Activated CD4-positive, alpha-beta T cell treated with anti-CD3 and anti-CD28 coated beads, Interleukin-2, amount 10 ng/mL, durations not matched to agents 7 days and 5 days (primary cell): ENCODE measurements at places on chromosomes 7 and 10.

GRCh38 chr10:285216-285615, 150.0 kb downstream of the ZMYND11 start:
- H3K4me3 ChIP-seq, result no peak overlapping the region
- H3K27ac ChIP-seq, result no peak overlapping the region
- no peaks in the 10 kb centered on the region for H3K27me3 ChIP-seq
- DNase-seq, result no peak
- H3K36me3 ChIP-seq, result no peaks in the 10 kb centered on the region

DNA sequence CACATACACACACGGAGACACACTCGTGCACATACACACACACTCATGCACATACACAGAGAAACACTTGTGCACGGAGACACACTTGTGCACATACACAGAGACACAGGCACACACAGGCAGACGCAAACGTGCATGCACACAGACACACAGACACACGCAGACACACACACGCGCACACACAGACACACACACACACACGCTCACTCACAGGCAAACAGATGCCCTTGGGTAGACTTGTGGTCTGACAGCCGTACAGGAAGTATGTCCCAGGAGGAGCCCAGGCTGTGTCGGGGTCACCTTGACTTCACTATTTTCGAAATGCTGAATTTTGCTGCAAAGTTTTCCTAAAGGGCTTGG, 538.0 kb downstream of the DNAJB6 start:
- H3K27me3 ChIP-seq, result no peaks in the 10 kb centered on the region
- H3K4me1 ChIP-seq, result peaks cover 23% of the 10 kb centered on the region
- DNase-seq, result peak; percentile 18
- no peaks in the 10 kb centered on the region for H3K36me3 ChIP-seq
- peak overlapping the region; percentile 65 for H3K4me3 ChIP-seq

- no peak for DNase-seq
- no peaks in the 10 kb centered on the region for H3K27me3 ChIP-seq
- no peak overlapping the region for H3K27ac ChIP-seq
- no peak overlapping the region for H3K4me3 ChIP-seq
- no peaks in the 10 kb centered on the region for H3K36me3 ChIP-seq
- H3K4me1 ChIP-seq, result no peaks in the 10 kb centered on the region
These were observed 192.6 kb downstream of the CFTR start for GRCh38 chr7:117672453-117672852.

DNA sequence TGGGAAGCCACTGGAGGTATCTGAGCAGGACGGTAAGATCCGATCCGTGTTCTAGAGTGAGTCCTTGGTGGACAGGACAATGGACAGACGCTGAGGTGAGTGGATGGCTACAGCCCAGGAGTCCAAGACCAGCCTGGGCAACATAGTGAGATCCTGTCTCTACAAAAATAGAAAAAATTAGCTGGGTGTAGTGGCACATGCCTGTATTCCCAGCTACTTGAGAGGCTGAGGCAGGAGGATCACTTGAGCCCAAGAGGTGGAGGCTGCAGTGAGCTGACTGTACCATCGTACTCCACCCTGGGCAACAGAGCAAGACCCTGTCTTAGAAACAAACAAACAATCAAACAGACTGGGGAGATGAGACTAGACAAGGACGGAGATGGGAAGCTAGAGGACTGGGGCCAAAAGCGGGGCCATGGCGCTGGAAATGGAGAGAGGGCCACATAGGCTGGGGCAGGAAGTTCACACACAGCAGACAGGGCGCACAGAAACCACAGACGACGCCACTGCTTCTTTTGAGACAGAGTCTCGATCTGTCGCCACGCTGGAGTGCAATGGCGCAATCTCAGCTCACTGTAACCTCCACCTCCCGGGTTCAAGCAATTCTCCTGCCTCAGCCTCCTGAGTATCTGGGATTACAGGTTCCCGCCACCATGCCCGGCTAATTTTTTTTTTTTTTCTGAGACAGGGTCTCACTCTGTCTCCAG, 24.7 kb downstream of the DAGLB start:
- no peak overlapping the region for H3K4me3 ChIP-seq
- peak; percentile 54 for DNase-seq
- H3K4me1 ChIP-seq, result peaks cover 19% of the 10 kb centered on the region
- H3K27ac ChIP-seq, result peak overlapping the region; percentile 65
- H3K27me3 ChIP-seq, result no peaks in the 10 kb centered on the region
- H3K36me3 ChIP-seq, result peaks cover 39% of the 10 kb centered on the region

DNA sequence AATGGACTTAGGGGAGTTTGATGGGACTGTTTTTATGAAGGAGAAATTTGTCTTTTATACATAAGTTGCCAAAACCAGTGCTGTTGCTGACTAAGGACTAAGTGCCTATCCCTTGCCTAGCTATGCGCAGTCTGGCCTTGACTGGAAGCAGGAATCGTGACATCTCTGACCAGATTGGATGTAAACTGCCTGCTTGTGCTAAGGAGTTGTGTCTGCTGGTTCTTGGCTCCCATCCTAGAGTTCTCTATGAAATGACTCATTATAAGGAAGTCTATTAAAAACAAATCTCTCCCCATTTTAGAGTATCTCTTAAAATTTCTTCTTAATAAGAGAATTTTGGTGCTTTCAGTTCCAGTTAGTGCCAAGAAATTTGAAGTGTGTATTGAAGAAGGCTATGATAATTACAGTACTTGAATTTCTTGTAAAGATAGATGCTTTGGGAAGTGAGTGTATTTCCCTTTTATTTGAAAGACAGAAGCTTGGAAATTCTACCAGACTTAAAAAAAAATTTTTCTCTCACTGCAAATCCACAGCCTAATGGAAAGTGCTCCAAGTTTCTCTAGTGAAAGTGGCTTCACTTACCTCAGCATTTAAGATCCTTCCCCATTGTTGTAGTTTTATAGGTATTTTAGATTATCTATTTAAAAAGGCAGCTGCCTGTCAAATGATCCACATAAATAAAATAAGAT, 77.6 kb downstream of the BICC1 start:
- no peaks in the 10 kb centered on the region for H3K27me3 ChIP-seq
- DNase-seq, result no peak
- H3K36me3 ChIP-seq, result no peaks in the 10 kb centered on the region
- H3K4me3 ChIP-seq, result no peak overlapping the region
- H3K27ac ChIP-seq, result no peak overlapping the region

DNA sequence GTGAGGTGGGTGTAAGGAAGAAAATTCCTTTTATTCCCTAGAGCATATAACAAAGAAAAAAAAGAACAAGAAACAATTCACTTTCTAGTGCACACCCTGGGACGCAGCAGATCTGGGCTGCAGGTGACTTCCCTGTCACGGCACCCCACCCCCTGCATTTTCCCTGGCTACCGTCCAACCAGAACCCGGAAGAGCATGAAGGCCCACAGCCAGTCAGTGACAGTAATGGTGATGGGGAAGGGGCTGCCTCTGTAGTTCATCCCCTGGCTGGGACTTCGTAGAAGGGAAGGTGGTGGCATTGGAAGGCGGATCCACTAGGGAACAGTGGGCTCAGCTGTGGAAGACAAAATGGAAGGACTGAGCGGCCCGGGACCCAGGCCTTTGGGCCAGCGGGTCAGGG, 236.7 kb downstream of the BUB3 start:
- H3K4me1 ChIP-seq, result no peaks in the 10 kb centered on the region
- H3K4me3 ChIP-seq, result no peak overlapping the region
- DNase-seq, result no peak
- H3K27me3 ChIP-seq, result no peaks in the 10 kb centered on the region
- H3K36me3 ChIP-seq, result no peaks in the 10 kb centered on the region

- H3K27me3 ChIP-seq, result no peaks in the 10 kb centered on the region
- H3K27ac ChIP-seq, result no peak overlapping the region
- H3K36me3 ChIP-seq, result no peaks in the 10 kb centered on the region
These were observed 78.1 kb upstream of the NEBL start for GRCh38 chr10:20975236-20975635.

DNA sequence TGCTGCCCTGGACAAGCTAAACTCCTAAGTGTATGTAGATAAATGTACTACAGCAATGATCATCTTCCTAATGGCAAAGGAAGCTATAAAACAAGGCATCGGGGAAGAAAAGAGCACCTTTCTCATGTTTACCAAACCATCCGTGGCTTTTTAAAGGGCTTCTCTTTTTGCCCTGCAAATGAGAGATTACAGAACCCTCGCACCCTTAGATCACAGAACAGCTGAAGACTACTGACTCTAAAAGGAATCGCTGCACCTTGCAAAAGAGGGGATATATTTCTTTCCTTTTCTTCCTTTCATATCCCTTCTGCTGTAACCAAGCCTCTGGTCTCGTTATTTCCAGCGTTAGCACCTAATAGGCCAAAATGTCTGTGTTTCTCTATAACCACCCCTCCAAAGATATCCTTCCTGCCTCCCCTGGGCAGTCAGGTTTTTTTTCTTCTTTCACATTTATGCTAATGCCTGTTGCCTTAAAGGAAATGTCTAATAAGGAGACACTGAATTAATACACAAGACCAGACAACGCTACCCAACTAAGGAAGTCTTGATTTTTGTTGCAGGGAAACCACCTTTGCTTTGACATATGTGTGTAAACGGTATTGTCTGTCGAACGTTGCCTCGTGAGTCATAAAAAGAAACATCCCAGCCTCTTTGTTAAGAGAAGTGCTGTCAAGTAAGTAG, 10.5 kb downstream of the ST8SIA6 start:
- peaks cover 9% of the 10 kb centered on the region for H3K36me3 ChIP-seq
- H3K27me3 ChIP-seq, result peaks cover 22% of the 10 kb centered on the region
- H3K4me1 ChIP-seq, result peaks cover 14% of the 10 kb centered on the region
- no peak for DNase-seq

DNA sequence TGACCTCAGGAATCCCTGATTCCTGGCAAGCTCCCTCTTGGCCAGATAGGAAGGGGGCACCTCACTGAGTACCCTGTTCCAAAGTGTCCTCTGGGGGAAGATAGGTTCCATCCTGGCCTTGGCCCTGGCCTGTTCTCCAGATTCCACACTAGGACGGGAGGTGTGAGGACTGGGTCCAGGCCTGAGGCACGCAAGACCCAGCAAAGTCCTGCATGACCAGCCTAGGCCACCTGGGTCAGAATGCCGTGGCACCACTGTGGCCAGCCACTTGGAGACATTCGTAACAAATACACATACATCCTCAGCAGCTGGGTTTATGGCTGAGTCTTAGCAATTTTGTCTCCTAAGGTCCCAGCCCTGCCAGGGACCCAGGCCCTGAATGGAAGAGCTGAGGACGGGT, 23.3 kb upstream of the TLX1 start:
- no peak overlapping the region for H3K27ac ChIP-seq
- H3K27me3 ChIP-seq, result peaks cover 13% of the 10 kb centered on the region
- no peak overlapping the region for H3K4me3 ChIP-seq
- no peaks in the 10 kb centered on the region for H3K36me3 ChIP-seq
- no peak for DNase-seq

- H3K4me1 ChIP-seq, result peaks cover 4% of the 10 kb centered on the region
- no peak overlapping the region for H3K27ac ChIP-seq
These were observed 12.4 kb upstream of the JAZF1 start for GRCh38 chr7:28192786-28193585.

DNA sequence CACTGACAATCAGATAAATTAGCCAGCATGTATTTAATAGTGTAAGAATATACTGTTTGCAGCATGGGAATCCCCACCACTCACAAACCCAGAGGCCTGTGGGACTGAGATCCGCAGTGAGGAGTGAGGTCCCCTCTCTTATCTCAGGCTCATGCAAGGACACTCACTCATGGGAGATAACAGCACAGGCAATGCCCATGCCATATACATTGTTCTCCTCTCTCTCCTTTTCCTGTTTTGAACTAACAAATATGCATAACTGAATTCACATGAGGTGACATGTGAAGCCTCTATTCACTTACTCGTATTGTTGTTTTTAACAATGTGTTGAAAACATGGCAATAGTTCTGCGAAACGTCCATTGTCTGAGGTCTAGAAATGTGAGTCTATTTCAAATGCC, 230.5 kb downstream of the ARHGAP21 start:
- H3K27ac ChIP-seq, result no peak overlapping the region
- DNase-seq, result no peak
- H3K36me3 ChIP-seq, result no peaks in the 10 kb centered on the region
- no peaks in the 10 kb centered on the region for H3K4me1 ChIP-seq

DNA sequence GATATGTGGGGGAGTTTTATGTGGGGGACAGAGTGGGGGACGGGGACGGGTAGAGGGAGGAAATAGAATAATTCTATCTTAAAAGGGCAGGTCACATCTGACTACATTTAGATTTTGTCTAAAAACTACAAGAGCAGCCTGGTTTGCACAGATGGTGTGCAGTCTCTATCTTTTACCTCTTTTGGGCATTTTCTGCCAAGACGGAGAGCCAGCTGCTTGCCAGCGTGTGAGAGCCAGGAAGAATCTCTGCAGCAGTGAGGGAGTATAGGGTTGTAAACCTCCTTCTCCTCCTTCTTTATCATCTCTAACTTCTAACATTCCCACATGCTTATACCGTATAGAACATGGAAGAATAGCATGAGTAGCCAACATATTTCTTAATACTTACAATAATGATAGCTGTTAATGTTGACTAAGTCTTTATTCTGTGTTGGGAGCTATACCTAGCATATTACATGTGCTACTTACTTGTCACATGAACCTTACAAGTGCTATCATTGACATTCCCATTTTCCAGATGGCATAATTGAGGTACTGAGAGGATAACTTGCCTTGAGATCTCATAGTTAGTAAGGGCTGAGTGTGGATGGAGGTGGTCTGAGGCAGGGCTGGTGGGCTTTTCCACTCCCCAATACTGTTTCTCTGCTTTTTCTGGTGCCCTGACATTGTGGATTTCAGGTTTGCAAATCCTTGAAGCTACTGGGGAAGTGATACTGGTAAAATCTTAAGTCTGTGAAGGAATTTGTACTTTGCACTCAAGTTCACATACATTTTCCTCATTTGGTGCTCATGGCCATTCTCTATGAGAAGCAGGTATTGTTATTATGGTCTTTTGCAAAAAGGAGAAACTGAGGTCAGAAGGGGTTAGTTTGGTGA, 1.1 kb downstream of the ENTPD1 start:
- H3K27me3 ChIP-seq, result peaks cover 25% of the 10 kb centered on the region
- no peak overlapping the region for H3K4me3 ChIP-seq
- peaks cover 6% of the 10 kb centered on the region for H3K4me1 ChIP-seq
- no peak overlapping the region for H3K27ac ChIP-seq
- no peak for DNase-seq

- DNase-seq, result no peak
- H3K4me1 ChIP-seq, result no peaks in the 10 kb centered on the region
- no peaks in the 10 kb centered on the region for H3K27me3 ChIP-seq
- no peaks in the 10 kb centered on the region for H3K36me3 ChIP-seq
- no peak overlapping the region for H3K4me3 ChIP-seq
These were observed 174.5 kb upstream of the HDAC9 start for GRCh38 chr7:18320971-18321567.

GRCh38 chr7:143345428-143345900, 17.0 kb downstream of the FAM131B start:
- no peaks in the 10 kb centered on the region for H3K36me3 ChIP-seq
- H3K4me3 ChIP-seq, result peak overlapping the region; percentile 57
- H3K27ac ChIP-seq, result peak overlapping the region; percentile 64
